WERI-Rb-1 (cell line): ENCODE measurements at places on chromosomes 7 and 10.
A peak's percentile ranks its signal among the peaks of the same experiment; 100 is the strongest.

- DNase-seq = no peak
Observed at GRCh38 chr7:134212576-134213546, 85.7 kb downstream of the LRGUK start.

GRCh38 chr10:34585422-34586112 lies 229.5 kb downstream of the PARD3 start:
- no peak for DNase-seq

- DNase-seq = no peak
Observed at GRCh38 chr10:59585046-59585700, 124.5 kb downstream of the SLC16A9 start.

DNA sequence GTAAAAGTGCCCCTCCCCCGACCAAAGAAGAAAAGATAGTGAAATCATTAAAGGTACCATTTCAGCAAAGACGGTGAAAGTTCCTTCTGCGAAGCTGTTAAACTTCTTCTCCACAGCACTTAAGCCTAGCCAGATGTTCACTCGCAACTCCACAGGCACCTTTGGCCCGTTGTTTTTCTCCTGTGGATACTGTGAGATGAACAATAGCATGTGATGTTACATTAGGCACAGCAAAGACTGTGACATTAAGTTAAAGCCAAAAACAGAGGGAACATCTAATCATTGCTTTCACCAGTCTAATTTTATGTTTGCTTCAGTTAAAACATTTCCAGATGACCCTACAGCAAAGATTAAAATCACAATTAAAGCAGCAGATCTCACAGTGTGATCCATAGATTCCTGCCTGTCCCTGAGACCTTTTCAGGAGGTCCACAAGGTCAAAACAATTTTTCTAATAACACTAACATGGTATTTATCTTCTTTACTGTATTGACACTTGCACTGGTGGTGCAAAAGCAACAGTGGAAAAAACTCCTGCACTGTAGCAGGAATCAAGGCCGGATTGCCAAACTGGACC lies 112.5 kb downstream of the MYOF start:
- no peak for DNase-seq

- DNase-seq = no peak
Observed at GRCh38 chr7:140297192-140297591, 101.1 kb downstream of the SLC37A3 start.

DNA sequence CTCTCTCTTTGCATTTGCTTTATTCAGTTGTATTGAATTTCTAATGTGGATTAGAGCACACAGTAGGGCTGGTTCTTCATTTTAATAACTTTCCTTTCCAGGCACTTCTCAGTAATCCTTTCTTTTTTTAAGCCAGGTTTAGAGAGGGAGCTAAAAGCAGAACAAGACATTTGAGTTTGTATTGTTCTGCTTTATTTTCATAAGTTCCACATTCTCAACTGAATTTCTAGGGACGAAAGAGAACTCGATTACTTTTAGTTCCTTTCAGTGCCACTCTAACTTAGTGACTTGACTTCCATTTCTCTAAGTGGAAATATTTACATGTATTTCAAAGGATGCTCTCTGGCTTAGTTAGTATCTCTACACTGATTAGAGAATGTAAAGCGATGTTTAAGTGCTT lies 145.6 kb downstream of the EXOC4 start:
- DNase-seq = no peak

GRCh38 chr7:47357361-47357760 lies 224.6 kb downstream of the TNS3 start:
- DNase-seq = no peak

GRCh38 chr10:92031580-92031979 lies 108.0 kb downstream of the BTAF1 start:
- no peak for DNase-seq

DNA sequence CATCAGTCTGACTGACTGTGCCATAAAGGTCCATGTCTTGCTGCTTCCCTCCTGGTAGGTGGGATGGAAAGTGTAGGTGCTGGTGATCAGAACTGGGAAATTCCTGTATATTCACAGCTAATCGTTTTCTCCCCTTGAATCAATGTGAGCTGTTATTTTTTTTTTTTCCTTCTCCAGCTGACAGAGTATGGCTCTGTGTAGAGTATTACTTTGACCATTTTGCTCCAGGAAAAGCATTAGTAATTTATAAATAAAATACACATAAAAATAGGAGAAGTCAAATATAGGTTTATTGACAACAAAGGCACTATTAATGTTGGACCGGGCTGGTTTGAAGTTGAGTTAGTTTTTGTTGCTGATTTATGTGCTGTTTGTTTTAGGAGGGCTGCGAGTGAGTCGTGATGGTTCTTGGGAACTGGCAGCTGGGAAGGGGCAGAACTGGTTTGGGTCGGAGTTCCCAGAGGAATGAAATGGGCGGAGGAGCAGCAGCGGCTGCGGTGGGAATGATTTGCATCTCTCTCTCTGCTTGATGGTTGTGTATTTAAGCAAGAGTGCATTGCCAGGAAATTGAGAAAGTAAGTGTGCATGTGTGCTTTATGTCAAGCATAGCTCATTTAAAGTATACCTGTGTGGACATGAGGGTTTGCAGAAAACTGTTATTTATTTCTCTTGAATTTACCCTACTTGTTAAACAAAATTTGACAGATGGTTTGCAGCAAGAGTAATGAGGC lies 80.9 kb downstream of the LRMDA start:
- DNase-seq = no peak

GRCh38 chr7:142632271-142633134 lies 116.8 kb upstream of the PRSS1 start:
- DNase-seq = peak; percentile 65

DNA sequence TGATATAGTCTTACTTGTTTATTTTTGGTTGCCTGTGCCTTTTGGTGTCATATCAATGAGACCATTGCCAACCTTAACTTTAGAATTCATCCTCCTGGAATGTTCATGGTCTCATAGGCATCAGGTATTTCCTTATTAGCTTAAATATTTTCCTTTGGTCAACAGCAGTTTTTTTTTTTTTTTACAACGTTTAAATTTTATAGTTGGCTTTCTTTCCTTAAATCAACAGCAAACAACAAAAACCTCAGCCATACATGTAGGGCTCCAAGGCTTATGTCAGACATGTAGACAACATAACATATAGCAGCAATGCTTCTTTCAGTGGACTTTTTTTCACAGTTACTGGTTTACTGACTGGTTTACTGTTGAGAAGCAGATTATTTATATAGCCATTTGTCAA lies 22.7 kb downstream of the ENTPD7 start:
- DNase-seq = no peak

GRCh38 chr7:68700414-68700813 lies 897.9 kb upstream of the AUTS2 start:
- no peak for DNase-seq

DNA sequence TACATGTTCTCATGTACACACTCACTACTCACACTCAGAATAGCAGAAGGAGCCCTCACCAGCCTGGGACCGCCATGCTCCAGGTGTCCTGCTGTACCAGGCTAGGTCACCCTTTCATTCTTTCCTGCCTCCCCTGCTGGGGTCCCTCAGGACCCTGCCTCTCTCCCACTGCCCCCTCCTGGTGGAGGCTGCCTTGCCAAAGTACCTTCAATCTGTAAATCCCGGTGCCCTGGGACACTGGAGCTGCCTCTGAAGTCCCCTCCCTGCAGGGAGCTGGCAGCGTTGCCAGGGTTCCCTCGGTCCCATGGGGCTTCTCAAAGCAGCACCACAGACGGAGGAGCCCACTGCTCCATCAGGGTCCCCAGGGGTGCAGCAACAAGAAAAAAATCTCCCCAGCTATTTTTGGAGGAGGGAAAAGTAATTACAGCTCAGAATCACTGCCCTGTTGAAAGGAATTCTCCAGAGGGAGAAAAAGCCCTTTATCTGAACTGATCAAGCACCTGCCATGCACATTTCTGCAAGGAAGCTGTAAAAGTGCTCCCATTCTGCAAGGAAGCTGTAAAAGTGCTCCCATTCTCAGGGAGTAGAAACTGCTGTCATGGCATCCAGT lies 259.9 kb downstream of the PTPRN2 start:
- no peak for DNase-seq

DNA sequence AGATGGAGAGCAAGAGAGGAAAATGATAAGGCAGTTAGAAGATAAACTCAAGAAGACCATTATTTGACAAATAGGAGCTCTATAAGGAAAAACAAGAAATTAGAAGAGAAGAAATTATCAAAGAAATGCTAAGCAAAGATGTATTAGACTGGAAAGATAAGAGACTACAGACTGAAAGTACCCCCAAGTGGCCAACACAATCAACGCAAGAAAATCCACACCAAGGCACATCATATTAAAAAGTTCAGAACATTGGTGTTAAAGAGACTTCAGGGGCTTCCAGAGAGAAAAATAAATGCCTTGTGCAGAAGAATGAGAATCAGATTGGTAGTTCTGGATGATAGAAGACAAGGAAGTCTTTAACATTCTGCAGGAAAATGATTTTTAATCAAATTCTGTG lies 46.0 kb downstream of the SH2D4B start:
- DNase-seq = no peak

- DNase-seq = no peak
Observed at GRCh38 chr7:129889133-129889844, 63.5 kb downstream of the UBE2H start.

DNA sequence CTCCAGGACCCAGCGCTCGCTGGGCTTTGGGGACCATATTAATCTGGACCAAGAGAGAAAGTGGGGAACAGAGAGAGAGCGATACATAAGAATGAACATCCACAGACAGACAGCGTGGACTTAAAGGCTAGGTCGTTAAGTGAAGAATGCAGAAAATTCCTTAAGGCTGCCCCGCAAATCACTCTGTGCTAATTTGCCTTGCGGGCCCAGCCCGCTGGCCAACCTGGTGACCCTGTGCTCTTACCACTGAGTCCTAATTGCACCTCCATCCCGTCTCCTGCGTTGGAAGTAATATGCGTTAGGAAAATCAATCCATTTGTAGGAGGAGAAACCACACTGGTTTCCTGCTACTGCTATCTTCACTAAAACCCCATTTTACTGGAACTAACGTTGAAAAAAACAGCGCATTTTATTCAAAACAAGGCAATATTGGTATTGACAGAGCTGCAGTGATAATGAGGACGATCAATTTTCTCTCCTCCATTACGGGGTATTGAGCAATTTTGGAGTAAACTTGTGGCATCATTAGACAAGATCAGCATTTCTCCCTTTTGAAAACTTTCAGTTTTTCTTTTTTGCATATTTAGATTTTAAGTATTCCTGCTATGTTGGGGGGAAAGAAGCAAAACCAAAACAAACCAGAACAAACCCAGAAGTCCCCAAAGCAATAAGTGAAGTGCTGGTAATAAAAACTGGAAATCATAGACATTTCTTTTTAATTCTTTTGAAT lies 85.2 kb downstream of the WDFY4 start:
- DNase-seq = no peak

DNA sequence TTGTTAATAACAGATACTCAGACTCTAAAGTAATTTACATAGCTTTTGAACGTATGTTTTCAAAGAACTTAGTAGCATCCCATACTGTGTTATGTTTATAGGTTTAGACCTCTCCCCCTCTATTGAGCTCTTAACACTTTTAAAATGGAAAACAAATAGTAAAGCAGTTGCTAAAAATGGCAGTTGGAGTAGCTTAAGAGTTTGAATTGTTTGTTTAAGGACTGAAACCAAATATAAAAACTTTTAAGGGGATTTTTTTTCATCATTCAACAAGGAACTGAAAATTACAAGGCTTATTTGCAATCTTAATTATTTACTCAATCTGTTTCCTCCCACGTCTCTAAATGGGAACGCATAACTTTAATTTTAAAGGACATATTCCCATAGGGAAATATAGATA lies 1.6 kb upstream of the SPAG6 start:
- DNase-seq = no peak

DNA sequence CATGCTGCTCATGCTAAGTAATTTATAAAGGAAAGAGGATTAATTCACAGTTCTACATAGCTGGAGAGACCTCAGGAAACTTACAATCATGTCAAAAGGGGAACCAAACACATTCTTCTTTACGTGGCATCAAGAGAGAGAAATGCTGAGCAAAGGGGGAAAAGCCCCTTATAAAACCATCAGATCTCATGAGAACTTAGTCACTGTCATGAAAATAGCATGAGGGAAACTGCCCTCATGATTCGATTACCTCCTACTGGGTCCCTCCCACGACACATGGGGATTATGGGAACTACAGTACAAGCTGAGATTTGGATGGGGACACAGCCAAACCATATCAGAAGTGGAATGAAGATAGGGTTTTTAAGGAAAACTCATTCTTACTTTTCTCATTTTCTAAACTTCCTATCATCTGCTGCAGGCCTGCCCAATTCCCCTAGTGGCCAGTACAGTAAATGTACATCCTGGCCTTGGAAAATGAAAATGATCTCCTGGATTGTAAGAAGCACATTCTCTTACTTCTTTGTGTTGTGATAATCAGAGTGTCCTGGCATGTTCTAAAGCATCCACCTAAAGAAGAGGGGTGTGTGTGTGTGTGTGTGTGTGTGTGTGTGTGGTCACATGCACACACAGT lies 421.5 kb downstream of the LRMDA start:
- no peak for DNase-seq

- DNase-seq = no peak
Observed at GRCh38 chr7:117395743-117396142, 31.6 kb downstream of the ASZ1 start.

- no peak for DNase-seq
Observed at GRCh38 chr10:5869156-5869555, 20.5 kb downstream of the ANKRD16 start.

GRCh38 chr10:35341521-35341920 lies 5.2 kb downstream of the CCNY start:
- no peak for DNase-seq

DNA sequence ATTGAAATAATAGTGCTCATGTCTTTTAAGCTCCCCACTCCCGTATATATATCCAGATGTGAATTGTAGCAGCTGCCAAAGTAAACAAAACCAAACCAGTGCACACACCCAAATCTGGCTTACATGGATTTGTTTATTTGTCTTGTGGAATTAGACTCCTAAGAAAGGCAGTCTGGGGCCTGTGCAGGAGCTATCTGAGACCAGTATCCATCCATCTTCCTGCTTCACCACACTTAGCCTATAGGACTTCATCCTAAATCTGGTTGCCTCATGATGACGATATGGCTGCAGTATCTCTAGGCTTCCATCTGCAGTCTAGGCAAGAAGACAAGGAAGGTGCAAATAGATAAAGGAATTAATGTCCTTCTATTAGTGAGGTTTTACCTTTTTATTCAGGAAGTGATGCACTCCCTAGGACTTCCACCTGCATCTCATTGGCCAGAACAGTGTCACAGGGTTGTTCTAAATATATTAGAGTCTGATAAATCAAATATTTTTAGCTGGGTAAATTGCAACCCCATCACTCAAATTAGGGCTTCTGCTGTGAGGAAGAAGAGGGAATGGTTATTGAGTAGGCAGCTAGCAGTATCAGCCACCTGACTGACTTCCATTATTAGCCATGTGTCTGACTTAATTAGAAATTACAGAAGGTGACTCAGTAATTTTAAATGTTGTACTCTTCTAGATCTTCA lies 6.0 kb downstream of the WIPF3 start:
- no peak for DNase-seq

- DNase-seq = no peak
Observed at GRCh38 chr10:77062381-77062780, 575.2 kb downstream of the KCNMA1 start.

GRCh38 chr10:102408728-102409603 lies 9.6 kb downstream of the PSD start:
- no peak for DNase-seq

- DNase-seq = no peak
Observed at GRCh38 chr7:37493123-37493522, 44.5 kb upstream of the ELMO1 start.
